ENCODE measurements at places on chromosomes 12 and 14.

DNA sequence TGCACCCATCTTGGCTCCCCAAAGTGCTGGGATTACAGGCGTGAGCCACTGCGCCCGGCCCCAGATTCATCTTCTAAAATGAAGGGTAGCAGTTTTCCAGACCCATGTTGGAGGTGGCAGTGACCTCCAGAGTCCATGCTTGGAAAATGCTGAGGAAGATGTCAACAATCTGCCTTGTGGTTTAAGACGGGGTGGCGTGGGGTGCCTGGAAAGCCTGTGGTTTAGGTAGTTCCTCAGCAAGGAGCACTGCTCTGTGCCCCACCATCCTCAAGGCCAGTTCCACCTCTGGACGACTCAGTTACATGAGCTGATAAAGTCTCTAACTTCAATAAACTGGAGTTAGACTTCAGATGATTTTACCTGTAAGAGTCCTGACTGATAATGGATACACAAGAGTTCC is 48.6 kb downstream of the DRAM1 start:
- no peak for DNase-seq

DNA sequence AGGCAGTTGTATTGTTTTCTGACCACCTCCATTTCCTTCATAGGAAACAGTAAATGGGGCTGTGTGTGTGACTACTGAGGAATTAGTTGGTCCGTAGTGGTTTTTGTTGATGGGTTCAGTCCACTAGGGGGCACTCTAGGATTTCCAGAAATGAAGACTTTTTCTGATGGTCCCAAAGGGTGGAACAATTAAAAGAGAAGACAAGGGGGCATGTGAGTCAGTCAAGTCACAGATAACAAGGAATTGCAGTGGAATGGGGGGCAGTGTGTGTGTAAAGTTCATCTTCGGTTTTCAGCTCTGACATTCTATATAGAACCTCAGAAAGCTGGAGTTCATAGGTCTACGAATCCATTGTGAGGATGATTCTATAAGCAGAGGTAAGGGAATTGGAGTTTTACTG is 186.6 kb upstream of the OR4E1 start:
- peak; percentile 69 for DNase-seq

GRCh38 chr12:92094751-92095161 is 50.9 kb downstream of the BTG1 start:
- DNase-seq = no peak

- DNase-seq = no peak
Measured at GRCh38 chr14:92397953-92398564, 75.1 kb downstream of the SLC24A4 start.

GRCh38 chr14:60169722-60170121 is 4.5 kb upstream of the DHRS7 start:
- no peak for DNase-seq

GRCh38 chr12:53220694-53221202 is 11.3 kb downstream of the RARG start:
- peak; percentile 79 for DNase-seq

- DNase-seq = no peak
Measured at GRCh38 chr12:47268501-47269454, 189.0 kb upstream of the AMIGO2 start.

DNA sequence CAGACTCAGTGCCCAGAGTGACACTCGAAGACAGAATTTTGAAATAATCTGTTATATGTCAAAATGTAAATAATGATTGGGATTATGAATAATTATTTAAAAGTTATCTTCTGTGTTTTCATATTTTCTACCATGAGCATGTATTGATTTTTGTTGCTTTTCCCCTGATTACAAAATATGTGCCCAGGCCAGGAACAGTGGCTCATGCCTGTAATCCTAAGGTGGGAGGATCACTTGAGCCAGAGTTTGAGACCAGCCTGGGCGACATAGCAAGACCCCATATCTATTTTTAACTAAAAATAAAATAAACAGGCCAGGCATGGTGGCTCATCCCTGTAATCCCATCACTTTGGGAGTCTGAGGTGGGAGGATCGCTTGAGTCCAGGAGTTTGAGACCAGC is 13.5 kb downstream of the PSMA6 start:
- DNase-seq = no peak

DNA sequence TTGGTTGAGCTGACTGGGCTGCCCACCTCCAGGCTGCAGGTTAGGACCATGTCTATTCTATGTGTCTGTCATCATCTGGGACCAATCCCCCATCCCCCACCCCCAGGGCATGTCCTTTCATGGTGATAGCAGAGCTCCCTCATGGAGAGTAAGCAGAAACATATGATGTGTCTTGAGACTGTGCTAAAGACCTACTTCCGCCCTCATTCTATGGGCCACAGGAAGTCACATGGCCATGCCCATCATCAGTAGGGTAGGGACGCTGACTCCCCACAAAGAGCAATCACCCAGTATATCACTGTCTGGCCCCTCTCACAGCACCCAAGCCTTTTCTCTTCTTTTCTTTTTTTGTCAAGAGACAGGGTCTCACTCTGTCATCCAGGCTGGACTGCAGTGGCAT is 99.7 kb downstream of the CMKLR1 start:
- no peak for DNase-seq

DNA sequence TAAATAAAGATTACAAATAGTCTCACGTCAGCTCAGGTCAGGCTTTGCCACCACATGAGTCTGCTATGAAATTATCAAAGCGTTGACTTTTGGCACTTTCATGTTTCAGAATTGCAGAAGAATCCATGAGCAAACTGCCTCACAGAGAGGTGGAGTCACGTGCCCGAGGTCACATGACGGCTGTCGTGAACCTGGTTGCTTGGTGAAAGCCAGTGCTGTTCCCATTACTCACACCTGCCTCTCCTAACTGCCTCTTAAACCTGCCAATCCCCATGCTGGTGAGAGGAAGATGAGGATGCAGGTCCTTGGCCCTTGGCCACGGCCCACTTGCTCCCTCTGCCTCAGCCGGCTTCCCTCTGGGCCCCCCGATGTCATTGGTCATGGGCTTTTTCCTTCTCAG is 272.7 kb downstream of the BCL11B start:
- DNase-seq = no peak

DNA sequence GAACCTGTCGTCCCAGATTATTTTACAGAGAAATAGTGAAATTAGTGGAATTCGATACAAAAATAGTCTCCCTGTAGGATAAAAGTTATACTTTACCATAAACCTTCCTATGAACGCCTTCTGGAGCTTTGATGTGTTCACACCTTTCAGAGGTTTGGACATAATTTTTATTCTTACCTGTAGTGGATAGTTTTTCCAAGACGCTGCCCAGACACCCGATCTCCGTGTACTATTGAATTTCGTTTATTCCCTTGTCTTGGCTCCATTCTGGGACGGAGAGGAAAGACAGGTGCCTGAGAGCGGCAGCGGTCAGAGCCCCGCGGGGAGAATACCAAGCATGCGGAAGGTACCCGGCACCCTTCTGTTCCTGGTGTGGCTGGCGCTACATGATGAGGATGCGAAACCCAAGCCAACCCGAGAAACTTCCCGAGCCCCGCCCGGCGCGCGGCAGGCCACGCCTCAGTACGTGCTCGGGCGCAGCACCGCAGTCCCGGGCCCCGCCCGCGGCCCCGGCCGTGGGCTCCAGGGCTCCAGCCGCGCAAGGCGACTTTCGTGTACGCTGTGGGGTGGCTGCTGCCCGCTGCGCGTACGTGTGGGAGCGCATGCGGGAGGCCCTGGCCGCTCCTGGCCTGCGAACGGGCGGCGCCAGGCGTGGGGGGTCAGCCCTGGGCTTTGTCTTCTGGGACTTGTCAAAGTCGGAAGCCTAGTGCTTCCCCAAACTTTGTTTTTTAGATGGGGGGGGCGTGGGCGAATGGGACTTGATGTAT is 11.3 kb upstream of the SNAPC1 start:
- DNase-seq = peak; percentile 69

GRCh38 chr14:52356025-52356424 is 41.9 kb downstream of the PTGER2 start:
- no peak for DNase-seq

GRCh38 chr14:95857275-95857674 is 19.4 kb upstream of the TUNAR start:
- DNase-seq = no peak

GRCh38 chr12:43776498-43776897 is 17.7 kb downstream of the IRAK4 start:
- DNase-seq = peak; percentile 29

- peak; percentile 22 for DNase-seq
Measured at GRCh38 chr12:127125607-127126259, 1141.2 kb upstream of the TMEM132C start.

GRCh38 chr12:58592475-58593207 is 327.7 kb downstream of the LRIG3 start:
- no peak for DNase-seq

DNA sequence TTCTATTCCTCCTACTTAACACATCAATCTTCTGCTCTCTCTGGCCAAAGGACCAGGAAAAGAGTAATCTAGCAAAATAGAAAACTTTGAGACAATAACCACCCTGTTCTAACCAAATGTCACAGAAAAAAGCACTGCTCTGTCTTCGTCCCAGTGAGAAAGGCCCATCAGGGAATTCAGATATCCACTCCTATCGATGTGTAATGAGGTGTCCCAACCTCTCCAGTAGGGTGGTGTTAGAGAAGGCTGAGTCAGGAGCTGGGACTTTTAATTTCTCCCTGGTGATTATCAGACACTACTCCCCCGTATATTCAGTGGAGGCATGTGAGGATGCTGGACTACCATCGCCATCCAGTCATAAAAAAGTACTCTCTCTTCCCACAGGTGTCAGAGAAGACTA is 130.3 kb downstream of the TMTC3 start:
- DNase-seq = no peak

DNA sequence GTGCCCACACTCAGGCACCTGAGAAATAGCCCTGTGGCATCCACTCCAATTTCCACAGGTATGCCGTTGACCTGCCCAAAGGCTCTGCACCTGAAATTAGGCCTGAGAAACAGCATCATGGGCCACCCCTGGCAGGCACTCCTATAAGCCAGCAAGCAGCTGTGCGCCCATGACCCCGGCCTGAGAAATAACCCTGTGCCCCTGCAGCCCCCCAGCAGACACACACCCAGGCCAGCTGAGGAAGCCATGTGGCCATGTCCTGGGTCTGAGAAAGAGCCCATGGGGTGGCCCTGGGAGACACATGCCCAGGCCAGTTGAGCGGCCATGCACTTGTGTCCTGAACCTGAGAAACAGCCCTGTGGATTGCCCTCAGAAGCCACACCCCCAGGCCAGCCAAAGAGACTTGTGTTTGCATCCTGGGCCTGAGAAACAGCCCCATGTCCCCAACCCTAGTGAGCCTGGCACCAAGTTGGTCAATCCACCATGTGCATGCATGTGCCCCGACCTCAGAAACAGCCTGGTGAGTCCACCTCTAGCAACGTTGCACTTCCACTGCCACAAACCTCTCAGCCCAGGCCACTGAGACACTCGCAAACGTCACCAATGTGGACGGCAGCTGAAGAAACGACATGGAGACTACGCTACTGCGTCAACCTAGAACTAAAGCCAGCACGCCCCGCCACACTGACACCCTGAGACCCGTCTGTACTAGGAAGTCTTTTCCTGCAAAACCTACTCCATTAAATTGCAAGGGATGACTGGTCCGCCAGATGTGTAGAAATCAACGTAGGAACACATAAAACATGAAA is 411.9 kb downstream of the TMEM121 start:
- no peak for DNase-seq

DNA sequence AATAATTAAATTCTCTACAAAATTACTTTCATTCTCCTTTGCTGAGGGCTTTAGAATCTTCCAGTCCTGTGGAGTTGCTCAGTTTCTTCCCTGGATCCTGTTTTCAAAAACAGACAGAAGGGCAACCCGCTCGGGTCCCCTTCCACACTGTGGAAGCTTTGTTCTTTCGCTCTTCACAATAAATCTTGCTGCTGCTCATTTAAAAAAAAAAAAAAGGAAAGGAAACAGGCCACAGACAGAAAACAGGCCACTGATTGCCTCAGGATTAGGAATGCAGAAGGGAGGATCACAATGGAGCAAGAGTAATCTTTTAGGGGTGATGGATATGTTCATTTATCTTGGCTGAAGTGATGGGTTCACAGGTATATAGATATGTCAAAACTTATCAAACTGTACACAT is 29.5 kb upstream of the HIGD1C start:
- no peak for DNase-seq

DNA sequence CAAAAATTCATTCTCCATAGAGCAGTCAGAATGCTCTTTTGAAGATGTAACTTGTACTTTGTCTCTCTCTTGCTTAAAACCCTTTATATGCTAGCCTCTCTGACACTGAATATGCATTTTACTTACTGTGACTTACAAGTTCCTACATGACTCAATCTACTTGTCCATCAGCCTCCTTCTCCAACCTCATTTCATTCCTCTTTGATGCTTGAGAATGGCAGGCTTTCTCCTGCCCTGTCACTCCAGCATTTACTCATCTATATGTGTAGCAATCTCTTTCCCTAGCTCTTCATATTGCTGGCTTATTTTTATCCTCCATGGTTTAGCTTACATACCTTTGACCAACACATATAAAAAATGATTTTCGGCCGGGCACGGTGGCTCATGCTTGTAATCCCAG is 561.9 kb downstream of the CCER1 start:
- no peak for DNase-seq

DNA sequence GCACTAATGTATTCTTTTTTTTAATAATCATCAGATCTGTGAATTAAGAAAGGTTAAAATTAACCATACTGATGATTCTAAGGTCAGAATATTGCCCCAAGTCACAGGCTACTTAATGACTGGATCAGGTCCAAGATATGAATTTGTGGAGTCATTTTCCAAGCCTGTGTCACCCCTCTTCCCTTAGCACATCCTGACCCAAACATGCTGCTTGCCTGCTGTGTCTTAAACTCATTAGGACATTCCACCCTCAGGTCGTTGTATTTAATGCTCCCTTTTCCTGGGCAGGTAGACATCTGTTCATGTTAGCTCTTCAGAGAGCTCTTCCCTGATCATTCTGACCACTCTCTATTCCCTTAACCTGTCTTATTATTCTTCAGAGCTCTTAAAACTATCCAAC is 463.5 kb upstream of the PDE3A start:
- DNase-seq = no peak

DNA sequence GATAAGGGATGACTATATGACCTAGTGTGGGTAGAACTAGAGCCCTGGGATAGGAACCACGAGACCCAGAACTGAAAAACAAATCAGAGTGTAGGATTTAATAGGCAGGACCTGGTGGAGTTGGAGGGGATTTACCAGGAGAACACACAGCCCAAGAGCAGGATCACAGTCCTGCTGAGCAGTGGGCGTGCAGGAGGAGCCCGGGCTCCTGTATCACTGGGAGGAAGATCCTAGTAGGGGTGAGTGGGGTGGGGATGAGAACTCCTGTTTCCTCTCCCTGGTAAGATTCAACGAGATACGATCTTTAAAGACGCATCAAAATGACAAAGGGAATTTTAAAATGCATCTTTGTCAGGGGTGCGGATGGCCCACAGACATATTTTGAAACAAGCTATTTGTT is 220.1 kb downstream of the GALC start:
- DNase-seq = no peak

- DNase-seq = no peak
Measured at GRCh38 chr14:88616697-88617096, 53.9 kb downstream of the ZC3H14 start.

GRCh38 chr12:115709540-115710011 is 567.9 kb downstream of the MED13L start:
- no peak for DNase-seq

- no peak for DNase-seq
Measured at GRCh38 chr12:104546575-104546974, 89.8 kb downstream of the CHST11 start.

Measured in CD4-positive, alpha-beta T cell treated with Interleukin-2 at 100 ng/mL for 4 hours (primary cell).